ENCODE measurements at places on chromosomes 12 and 14. TPM values are rescaled to one million over a fixed set of nuclear protein-coding genes. Genes with fewer than 3 reads are reported as not detected.

MFAP5 gene
- total RNA-seq, result 19.5 TPM

CLEC1A gene
- not detected for total RNA-seq

BMP4 gene
- not detected for total RNA-seq

KRT8 gene
- total RNA-seq, result 172 TPM

FAM222A gene
- 0.34 TPM for total RNA-seq

JPH4 gene
- not detected for total RNA-seq

GNB3 gene
- total RNA-seq, result 0.34 TPM

DACT1 gene
- 1.4 TPM for total RNA-seq

PTPRB gene
- 0.34 TPM for total RNA-seq

RPS29 gene
- total RNA-seq, result 506 TPM

CLEC6A gene
- total RNA-seq, result not detected

RAPGEF3 gene
- 2.0 TPM for total RNA-seq

LRRC10 gene
- not detected for total RNA-seq

ADAM21 gene
- 0.14 TPM for total RNA-seq

EPYC gene
- not detected for total RNA-seq

TTC7B gene
- total RNA-seq, result 23.2 TPM

KRT79 gene
- total RNA-seq, result 0.07 TPM

ADCY4 gene
- 0.85 TPM for total RNA-seq

STYK1 gene
- 1.4 TPM for total RNA-seq

P2RX2 gene
- total RNA-seq, result not detected

NRIP2 gene
- not detected for total RNA-seq

FGD4 gene
- total RNA-seq, result 27.7 TPM

PTPN6 gene
- total RNA-seq, result 17.4 TPM

SERPINA9 gene
- not detected for total RNA-seq

OR4E2 gene
- not detected for total RNA-seq

RPS6KL1 gene
- total RNA-seq, result 9.6 TPM

KRT85 gene
- total RNA-seq, result not detected

RNU4-1 gene
- not detected for total RNA-seq

PTGER2 gene
- not detected for total RNA-seq

RPL41 gene
- total RNA-seq, result 3,070 TPM
